Activated gamma-delta T cell (primary cell): ENCODE measurements at places on chromosomes 5 and 9.

DNA sequence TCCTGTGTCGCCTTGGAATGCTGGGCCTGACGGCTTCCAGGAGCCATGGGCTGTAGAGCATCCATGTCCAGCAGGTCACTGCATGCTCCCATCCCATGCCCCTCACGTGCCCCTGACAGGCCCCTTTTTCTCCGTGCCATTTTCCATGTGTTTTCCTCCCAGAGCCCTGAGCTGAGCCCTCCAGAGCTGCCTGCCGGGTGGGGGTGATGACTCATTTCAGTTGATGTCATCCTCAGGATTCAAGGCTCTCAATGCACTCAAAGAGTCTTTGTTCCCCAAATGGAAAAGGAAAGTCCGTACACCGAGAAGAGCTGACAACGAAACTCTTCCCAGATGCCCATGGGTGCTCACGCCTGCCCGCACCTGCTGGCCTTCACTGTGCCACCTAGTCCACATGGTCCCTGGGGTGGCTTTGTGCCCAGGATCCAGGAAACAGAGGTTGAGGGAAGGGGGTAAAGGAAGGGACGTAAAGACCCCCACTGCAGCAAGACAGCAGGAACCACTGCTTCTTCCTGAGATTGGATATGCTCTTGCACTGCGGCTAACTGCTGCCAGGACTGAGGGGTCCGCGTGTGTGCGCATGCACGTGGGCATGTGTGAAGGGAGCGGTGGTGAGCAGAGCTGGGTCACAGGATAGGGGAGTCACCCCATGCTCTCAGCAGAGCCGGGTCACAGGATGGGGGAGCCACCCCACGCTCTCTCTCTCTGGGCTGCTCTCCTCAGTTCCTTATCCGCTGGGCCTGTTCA, 27.6 kb downstream of the COL15A1 start:
- no peak for DNase-seq

DNA sequence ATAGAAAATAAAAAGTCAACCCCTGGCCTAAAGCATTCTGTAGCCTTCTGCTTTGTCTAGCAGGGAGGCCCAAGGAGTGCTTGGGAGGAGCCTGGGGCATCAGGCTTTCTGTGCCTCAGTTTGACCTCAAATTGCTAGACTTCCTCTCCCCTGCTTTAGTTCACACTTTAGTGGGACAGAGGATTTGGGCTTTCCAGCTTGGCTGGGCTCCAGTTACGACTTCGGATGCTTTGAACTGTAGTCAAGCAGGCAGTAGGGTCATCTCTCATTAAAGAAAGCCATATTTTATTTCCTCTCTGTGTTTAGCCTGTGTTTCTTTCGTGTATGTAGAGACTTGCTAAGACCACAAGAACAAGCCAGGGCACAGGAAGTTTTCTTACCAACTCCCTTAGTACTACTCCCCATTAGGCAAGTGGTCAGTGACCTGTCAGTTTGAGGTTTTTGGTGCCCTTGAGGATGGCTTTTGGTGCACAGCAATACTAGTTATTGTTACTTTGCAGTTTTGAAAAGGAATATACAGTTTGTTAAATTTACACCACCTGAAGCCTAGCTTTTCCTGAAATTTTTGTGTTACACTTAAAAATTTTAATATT, 334.7 kb downstream of the NDUFS4 start:
- DNase-seq, result no peak

DNA sequence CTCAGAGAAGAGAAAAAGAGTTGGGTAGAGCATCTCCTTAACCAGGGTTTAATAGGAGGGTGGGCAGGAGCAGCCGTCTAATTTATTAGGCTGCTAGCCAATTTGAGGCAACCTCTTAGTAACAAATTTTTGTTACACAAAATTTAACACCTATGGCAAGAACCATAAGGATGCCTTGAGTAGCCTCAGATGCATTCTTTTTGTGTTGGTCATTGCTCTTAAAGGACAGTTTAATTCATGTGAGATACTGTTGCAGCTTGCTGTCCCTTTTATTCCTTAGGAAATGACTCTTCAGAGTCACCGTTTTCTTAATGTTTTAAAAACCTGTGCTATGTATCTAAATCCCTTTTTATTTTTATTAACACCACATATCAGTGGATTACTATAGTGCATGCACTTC, 255.1 kb downstream of the MAST4 start:
- no peak for DNase-seq

DNA sequence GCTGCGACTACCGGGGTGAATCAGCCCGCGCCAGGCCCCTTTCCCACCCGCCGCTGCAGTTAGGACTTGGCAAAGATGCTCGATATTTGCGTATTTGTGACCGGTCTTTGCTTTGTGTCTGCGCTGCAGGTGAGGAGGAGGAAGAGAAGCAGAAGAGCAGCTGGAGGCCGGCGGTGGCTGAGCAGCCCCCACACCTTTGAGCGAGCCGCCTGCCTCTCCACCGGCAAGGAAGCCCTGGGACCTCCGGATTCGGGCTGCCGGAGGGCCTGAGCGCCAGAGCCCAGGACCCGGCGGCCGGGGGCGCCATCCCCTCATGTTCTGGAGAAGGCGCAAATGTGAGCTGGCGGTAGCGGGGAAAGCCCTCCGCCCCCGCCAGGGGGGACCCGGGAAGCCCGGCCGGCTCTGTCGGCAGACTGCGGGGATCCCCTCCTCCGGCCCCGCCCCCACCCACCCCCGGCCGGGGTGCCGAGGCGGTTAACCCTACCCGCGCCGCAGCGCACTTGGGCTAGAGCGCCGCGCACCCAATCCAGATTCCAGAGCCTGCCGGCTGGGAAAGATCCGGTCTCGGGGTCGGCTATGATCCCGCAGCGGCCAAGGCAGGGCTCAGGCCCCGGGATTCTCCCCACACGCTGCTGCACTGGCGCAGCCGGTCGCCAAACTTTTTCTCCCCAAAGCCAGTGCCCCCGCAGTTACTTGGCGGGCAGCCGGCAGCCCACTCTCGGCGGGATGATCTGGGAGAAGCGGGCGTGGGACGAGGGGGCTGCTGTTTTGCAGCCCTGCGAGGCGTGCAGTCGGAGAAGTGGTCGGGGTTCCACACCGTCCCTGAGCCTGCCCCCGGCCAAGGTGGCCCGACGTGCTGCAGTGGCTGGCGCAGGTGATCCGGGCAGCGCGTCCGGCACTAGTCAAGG, 800 bp upstream of the KCNN2 start:
- DNase-seq, result no peak

- DNase-seq, result no peak
These were observed 40.1 kb upstream of the TLX3 start for GRCh38 chr5:171268700-171269620.

DNA sequence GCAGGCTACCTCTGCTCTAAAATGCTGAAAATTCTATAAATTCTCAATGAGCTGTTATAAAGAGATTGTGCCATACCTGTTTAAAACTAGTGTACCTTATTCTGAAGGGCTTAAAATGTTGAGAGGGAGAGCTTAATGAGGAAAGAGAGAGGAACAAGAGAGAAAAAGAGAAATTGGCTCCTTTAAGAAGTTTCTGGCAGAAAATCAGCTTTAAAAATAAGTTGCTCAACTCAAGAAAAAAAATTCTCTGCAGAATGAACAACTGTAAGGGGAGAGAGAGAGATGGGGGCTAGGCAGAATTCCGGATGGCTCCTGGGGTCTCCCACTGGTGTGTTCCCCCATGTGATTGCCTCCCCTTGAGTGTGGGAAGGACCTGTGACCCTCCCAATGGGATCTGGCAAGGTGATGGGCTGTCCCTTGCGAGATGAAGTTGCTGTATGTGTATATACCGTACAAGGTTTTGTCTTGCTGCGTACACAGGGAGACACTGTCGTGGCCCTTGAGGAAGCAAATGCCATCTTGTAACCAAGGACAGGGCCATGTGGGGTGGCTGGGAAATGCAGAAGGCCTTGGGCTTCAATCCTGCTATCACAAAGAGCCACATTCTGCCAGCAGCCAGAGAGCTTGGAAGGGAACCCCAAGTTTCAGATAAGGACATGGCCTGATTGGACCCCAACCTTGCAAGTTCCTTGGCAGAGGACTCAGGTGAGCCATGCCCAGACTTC, 64.3 kb upstream of the S1PR3 start:
- no peak for DNase-seq

- DNase-seq, result no peak
These were observed 6.8 kb upstream of the DENND4C start for GRCh38 chr9:19223724-19224123.

DNA sequence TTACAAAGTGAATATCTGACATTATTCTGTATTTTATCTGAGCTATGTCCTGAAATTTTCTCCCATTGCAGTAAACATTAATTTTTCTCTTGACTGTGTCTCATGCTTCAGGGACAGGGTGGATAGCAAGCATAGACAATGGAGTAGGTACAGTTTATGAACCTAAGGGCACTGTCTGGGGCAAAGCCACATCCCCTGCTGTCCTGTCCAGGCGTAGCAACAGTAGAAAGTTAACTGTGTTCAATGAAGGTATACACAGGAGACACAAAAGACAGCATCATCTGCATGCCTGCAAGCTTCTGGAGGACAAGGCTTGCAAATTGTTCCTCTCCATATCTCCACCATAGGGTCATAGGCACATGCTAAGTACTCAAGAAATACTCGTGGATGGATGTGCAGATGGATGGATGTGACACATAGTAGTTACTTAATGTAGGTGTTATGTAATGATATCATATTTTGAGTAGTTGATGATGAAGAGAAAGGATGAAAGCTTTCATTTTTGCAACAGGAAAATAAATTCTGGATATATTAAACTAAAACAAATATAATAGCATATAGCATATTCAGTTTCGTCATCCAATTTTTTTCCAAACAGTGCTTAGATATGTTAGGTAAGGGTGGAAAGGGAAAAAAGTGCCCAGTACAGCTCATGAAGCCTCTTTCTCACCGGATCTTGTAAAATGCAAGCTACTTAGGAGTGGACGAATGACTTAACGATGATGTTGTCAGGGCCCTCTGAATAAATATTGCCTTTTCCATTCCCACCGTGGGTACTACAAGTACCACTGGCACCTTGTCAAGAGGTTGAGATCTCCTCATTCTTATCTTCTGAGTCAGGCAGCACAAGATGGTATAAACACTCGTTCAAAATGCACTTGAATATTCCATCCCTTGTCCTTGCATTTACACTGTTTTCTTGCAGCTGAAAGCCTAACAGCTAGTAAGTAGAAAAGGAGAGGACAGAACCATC, 19.9 kb upstream of the ZSWIM6 start:
- no peak for DNase-seq

- DNase-seq, result no peak
These were observed 93.7 kb downstream of the RASEF start for GRCh38 chr9:82969291-82969690.

- no peak for DNase-seq
These were observed 1.7 kb upstream of the PAX5 start for GRCh38 chr9:37035648-37036370.

DNA sequence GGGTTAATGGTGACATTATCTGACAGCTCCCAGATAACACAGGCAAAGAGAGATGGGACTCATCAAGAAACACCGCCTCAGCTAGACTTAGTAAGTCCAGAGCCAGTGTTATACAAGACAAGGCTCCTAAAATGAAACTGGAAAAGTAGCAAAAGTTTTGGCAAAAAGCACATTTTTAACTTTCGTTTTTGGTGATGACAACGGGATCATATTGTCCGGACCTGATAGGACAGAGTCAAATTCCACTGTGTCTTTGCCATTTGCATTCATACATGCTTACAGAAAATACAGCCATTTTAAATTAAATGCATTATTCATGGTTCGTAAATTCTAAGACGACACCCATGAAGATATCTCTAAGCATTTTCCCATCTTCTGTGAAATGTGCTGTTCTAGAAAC, 152.1 kb downstream of the CRB2 start:
- no peak for DNase-seq

DNA sequence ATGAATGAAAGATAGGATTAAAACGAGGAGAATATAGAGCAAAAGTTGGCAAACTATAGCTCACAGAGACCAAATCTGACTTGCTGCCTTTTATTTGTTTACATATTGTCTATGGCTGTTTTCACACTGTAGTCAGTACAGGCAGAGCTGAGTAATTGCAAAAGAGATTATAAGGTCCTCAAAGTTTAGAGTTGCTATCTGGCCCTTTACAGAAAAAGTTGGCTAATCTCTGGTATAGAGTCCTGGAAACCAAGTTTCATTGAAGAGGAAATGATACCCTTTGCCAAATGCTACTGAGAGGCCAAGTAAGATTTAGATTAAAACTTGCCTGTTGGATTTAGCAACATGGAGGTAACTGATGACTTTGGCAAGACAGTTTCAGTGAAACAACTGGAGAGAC, 36.0 kb downstream of the LYRM7 start:
- DNase-seq, result no peak

- no peak for DNase-seq
These were observed 18.8 kb upstream of the CPEB4 start for GRCh38 chr5:173869316-173869715.

DNA sequence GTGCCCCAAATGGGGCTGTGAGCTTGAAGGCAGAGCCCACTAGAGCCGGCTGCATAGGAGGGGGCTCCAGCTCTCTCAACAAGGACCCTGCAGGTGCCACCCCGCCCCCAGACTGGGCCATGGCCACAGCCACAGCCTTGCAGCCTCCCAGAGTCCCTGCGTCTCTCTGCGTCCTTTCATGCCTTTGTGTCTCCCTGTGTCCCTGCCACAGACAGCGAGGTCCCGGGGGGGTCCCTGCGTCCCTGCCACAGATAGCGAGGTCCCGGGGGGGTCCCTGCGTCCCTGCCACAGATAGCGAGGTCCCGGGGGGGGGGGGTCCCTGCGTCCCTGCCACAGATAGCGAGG, 6.3 kb downstream of the NOXA1 start:
- DNase-seq, result no peak

DNA sequence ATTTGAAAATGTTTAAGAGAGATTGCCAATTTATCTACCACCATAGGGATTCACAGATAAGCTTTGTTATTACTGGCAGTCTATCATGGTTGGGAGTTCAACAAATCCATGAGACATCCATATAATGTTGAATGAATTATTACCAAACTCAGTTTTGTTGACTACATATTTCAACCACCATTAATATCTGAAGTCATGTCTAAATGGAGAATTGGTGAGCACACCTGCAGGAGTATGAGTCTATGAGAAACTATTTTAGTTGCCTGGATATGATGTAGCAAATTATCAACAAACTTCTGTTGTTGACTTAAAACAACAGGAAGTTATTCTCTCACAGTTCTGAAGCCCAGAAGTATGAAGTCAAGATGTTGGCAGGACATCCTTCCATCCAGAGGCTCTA, 126.8 kb upstream of the FBXL7 start:
- DNase-seq, result no peak

- DNase-seq, result no peak
These were observed 755.0 kb upstream of the ZNF608 start for GRCh38 chr5:125501396-125501795.

DNA sequence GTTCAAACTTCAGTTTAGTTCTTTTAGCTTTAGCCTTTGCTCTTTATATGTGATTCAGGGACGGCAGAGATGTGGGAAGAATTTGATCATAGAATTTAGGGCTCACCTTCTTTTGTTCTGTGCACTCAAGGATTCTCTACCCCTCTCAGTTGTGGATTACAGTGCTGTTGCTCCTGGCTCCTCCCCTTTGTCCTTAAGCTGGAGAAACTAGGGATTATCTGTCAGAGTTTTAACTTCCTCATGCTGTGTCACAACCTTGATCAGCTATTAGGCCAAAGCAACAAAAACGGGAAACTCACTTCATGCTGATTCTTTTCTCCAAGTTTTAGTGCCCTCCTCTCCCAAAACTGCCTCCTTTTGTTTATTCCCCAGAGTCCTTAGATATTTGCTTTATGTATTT, 13.0 kb upstream of the PCDHAC2 start:
- no peak for DNase-seq
